ENCODE measurements at places on chromosomes 4 and X.
A peak's percentile ranks its signal among the peaks of the same experiment; 100 is the strongest.

- DNase-seq = no peak
Observed at GRCh38 chr4:184693056-184693455, 40.8 kb downstream of the CENPU start.

DNA sequence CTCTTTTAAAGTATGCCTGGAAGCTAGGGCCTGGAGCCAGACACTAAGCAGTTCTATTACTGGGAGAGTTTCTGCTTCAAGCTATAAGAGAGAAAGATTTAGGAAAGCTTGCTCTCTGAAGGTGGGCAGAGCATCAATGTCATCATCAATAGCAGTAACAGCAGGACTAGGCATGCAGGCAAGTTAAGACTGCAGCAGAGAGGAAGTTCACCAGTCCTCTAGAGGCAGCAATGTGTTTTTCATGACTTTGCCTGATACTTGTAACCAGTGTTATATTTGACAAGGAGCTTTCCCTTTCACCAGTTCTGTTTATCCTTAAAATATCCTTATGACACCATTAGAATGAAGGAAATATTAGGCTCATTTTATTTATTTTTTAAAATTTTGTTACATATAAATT is 237.9 kb downstream of the KCTD8 start:
- no peak for DNase-seq

- no peak for DNase-seq
Observed at GRCh38 chr4:83486457-83487129, 1.7 kb upstream of the ABRAXAS1 start.

DNA sequence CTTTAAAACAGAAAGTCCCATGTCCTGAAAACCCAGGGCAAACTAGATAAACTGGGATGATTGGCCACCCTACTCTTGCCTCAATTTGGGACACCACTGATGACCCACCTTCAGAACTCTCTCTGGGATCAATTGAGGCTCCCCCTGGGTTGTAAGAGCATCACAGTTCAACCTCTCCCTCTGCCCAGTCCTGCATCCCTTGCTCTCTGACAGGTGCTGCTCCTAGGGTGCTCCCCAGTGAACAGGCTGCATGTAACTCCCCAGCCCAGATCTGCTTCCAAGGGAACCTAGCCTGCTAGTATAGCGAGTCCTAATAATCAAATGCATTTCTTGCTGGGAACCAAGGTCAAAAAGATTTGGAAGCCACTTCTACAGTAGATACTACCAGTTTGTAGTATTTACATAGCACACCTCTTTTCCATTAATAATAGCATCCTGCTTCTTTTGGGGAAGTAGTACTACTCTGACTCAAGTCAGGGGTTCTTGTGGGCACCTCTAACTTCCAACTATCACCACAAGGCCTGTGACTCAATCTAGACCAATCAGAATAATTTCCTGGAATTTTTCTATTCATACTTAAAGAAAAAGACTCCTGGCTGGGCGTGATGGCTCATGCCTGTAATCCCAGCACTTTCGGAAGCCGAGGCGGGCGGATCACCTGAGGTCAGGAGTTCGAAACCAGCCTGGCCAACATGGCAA is 42.1 kb upstream of the SPINK2 start:
- DNase-seq = no peak

DNA sequence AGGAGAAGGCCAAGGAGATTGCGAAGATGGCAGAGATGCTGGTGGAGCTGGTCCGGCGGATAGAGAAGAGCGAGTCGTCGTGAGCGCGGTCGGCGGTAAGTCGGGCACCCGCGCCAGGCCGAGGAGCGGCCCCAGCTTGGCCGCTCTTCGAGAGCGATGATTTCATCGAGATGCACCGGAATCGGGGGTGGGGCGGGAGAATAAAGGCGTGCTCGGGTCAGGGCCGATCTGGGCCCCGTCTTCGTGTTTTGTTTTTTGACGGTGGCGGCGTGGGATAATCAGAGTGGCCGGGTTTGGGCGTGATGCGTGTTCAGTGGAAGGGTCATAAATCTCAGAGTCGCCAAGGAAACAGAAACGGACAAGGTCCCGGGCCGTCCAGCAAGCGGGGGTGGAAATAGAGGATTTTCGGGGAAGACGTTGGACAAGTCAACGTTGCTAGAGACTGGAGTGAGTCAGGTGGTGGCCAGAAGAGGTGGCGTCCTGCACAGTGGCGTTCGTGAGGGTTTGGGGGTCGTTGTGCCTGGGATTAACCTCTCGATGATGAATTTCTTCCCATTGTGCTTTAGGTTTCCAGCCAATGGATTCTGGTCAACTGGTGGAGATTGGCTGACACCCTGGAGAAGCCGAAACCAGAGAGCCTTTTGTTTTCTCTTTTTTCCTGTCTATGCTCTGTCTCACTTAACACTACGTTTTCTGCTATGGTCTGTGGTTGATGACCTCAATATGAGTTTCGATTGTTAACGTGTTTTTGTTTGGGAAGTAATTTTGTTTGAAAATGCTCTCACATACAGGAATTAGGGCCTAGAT is 882 bp downstream of the MRFAP1 start:
- no peak for DNase-seq

GRCh38 chrX:27987862-27988646 is 6.8 kb upstream of the DCAF8L1 start:
- DNase-seq = no peak

DNA sequence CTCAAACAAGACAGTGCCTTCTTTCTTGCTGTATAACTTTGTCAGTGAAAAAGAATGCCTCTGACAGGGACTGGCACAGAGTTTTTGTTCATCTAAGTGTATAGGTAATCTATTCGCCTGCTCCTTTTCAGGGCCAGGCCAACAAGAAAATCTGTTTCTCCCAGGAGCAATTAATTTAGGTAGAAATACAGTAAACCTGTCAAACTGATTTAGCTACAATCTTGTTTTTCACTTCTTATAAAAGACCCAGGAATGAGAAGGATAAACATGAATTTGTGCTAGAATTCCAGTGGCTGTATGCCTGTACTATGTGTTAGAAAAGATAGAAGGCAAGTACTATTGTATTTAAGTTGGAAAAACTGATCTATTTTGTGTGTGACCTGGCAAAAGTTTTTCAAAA is 6.1 kb downstream of the TMA16 start:
- DNase-seq = no peak

DNA sequence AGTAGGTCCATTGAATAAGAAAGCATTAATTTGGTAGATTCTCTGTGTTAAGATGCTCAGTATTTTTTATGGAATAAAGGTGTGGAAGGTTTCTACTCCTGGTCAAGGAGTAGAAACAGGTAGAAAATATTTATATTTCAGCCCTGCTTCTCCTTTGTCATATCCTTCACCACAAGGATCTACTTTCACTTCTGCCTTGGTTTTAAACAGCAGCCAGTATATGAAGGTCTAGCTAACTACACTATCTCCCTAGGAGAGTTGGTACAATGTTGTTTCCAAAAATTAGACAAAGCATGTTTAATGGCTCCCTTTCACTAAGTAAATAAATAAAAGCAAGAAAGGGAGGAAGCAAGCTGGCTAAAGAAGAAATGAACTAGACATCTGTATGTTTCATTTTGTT is 44.6 kb upstream of the GYPA start:
- no peak for DNase-seq

DNA sequence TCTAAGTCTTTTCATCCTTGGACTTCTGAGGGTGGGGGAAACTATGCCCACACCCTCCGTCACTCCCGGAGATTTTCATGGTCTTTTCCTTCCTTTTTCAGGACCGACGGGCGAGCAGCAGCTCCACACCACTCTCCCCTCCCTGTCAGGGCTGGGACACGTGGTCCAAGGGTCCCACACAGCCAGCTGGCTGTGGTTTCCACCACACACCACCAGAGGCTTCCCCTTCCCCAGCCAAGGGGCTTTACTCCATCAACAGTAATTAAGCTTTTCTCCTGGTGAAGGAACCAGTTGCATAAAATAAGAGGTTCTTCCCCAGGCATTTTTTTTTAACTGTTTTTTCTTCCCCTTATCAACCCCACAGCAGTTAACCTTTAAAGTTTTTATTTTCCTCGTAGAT is 453.9 kb downstream of the GPAT3 start:
- DNase-seq = no peak

DNA sequence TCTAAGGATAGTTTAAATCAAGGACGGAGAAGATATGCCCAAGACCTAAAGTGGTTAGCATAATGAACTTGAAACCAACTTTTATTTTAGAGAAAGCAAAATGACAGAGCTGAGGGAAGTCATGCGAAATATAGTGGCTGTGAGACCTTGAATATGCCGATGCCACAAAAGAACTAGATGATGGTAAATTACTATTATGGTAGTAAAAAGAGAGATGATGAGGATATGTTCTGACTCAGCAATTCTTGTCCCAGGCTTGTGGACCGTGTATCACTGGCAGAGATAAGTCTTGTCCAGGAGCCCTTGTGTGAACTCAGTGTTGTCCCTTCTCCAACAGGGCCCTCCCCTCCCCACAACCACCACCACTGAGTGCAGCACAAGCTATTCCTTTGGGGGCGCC is 1605.6 kb upstream of the TENM3 start:
- DNase-seq = no peak

DNA sequence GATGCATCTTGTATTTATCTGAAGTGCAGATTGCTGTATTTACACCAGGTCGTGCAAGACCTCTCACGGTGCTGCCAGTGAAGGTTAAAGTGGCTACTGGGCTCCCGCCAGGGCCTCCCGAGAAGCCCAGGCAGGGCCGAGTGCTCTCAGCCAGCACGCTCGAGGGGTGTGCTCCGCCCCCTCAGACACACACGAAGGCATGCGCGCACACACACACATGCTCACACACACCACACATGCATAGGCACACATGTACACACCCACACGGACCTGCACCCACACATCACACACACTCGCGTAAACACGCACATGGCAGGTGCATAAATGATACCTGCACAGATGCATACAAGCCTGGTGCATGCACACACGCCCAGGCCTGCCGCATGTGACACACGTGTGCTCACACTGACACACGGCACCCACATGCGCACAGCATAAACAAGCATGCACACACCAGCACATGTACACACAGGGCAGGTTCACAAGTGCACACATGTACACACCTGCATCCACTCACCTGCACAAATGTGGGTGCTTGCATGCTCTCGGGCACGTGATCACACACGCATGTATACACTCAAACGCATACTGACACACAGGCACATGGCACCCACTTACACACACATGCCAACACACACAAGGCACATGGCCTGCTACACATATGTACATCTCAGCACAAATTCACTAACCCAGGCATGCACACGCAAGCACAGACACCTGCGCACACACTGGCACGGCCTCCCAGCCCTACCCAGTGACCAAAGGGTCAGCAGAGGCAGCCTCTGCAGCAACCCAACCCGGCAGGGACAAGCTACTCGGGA is 71.6 kb downstream of the FAM53A start:
- no peak for DNase-seq

- DNase-seq = no peak
Observed at GRCh38 chr4:128675083-128675482, 134.4 kb upstream of the JADE1 start.

DNA sequence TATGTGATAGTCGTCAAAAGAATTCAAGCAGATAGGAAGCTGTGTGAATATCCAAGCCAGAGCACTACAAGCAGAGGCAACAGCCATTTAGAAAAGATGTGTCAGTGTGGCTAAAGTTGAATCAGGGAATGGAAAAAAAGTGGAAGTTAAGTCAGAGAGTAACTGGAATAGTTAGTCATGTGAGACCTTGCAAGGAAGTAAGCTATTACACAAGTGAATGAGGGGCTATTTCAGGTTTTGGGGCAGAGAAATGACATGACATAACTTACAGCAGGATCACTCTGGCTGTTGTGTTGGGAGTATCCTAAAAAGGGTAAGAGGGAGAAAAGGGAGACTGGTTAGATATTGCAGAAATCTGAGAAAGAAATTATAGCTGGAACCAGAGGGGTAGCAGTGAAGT is 236.6 kb upstream of the PCDH18 start:
- DNase-seq = no peak

GRCh38 chr4:125283707-125284279 is 31.0 kb upstream of the FAT4 start:
- DNase-seq = no peak

- DNase-seq = no peak
Observed at GRCh38 chr4:86848136-86848535, 1.0 kb downstream of the SLC10A6 start.

DNA sequence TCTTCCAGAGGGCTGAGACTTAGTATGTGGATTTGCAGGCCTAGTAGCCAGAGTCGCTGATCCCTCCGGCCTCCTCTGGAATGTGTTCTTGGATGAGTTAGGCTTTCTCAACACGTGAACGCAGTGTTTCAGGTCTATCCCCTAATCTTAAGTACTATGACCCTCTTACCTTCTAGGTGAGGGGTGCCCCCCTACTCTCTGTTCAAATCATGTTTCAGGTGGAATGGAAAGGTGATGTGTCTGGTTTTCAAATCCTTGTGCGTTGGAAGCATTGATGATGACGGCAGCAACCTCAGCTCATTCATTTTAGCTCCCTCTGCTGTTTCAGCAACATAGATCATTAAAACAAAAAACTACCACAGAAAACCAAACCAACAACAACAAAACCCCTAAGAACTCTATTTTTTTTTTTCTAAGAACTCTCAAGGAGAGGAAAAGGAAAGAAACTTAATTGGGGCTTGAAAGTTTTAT is 56.4 kb downstream of the RWDD4 start:
- DNase-seq = no peak

DNA sequence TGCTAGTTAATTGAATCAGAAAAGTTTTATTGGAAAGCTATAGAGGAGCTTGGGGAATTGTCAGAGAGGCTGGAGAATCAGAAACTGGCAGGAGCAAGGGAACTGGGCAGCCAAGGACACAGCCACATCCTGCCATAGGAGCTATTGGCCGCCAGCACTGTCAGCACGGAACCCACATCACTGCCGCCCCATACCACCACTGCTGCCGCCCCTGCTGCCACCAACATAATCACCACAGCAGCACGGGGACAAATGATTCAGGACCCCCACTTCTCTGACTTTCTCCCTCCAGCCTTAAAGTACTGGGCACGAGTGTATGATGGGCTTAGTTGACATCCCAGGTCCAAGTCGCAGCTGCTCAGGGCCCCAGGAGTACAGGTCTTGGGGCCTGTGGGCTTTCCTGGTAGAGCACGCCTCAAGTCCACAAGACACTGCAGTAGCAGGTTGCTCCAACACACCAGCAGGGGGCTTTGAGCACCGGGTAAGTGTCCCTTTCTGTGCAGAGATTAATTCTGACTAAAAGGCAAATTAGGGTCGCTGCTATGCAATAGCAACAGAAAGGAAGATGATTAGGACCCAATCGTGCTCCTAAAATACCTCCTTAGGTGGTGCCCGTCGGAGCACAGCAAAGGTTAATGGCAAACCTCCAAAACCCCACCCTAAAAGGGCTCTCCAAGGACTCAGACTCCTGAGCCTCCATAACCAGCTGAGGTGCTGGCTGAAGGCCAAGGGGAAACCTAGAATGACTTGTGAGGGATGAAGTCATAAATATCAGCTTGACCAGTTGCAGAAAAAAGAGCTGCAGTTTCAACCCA is 6.9 kb downstream of the PJA1 start:
- peak; percentile 0 for DNase-seq

DNA sequence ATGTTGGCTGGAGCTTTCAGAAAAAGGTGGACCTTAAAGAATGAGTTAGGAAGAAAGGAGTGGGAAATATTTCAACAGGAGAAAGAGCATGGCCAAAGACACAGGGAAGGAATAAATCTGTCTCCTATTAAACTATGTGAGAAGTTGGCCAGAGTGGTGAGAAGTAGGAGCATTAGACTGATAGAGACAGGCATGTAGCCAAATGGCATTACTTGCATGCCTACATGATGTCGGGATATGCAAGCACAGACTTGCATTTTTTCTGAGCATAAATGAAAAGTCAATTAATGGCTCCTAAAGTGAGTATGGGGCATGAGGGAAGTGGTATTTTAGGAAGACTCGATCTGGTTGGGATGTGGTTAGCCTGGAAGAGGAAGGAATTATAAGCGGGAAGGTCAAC is 279.6 kb upstream of the PITX2 start:
- no peak for DNase-seq
